ENCODE measurements at places on chromosomes 16 and 17.

DNA sequence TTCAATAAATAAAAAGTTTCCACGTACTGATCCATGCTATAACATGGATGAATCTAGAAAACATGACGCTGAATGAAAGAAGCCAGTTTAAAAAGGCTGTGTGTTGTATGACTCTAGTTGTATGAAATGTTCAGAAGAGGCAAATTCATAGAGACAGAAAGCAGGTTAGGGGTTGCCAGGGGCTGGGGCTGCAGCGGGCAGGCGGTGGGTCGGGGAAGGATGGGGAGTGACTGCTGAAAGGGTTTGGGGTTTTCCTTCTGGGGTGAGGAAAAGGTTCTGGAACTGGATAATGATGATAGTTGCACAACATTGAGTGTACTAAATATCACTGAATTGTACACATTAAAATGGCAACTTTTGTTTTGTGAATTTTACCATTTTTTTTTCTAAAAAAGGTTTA is 36.3 kb downstream of the NOL11 start:
- no peak for DNase-seq

DNA sequence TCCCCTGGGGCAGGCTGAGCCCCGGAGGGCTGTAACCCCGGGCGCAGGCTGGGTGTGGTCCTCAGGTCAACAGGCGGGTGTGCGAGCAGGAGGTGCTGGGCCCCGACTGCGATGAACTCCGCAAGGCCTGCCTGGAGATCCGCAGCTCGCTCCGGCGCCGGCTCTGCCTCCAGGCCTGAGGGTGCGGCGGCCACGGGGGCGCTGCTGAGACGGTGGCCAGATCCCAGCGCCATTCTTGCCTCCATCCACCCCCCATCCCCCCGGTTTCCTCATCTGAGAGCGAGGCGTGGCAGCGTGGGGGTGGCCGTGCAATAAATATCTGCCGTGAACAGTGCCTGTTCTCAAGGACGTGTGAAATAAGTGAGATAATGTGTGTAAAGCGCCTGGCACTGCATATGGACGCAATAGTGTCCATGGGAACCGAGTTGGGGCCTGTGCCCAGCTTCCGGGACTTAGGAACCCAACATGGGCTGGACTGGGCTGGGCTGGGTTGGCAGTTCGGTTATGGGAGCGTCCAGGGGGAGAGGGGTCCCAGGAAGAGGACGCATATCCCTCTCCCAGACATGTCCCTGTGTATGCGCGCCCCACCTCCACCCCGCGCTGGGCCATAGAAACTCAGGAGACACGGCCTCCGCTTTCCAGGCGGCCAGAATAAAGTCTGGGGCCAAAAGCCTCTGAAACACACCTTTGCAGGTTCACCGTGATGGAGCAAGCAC is 15.0 kb downstream of the ZNF213 start:
- peak; percentile 84 for DNase-seq

DNA sequence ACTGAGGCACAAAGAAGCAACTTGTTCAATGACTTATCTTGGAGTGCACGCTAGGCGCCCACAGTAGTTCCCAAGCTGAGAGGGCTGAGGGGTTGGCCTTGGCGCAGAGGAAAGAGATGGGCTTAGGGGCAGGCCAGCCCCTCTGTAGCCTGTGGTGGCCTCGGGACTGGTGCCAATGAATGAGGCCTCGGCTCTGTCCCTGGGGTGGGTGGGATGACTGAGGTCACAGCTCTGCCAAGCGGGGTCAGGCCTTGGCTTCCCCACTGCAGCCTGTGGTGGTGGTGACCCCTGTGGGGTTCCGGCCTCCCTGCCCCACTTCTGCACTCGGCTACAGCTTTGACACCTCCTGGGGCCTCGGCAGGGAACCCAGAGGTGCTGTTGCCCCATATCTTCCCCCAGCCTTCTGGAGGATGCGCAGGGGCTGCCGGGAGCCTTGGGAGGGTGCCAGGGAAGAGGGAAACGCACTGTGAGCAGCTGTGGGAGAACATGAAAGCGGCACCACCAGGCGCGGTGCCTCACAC is 46.0 kb downstream of the BEAN1 start:
- peak; percentile 54 for DNase-seq

DNA sequence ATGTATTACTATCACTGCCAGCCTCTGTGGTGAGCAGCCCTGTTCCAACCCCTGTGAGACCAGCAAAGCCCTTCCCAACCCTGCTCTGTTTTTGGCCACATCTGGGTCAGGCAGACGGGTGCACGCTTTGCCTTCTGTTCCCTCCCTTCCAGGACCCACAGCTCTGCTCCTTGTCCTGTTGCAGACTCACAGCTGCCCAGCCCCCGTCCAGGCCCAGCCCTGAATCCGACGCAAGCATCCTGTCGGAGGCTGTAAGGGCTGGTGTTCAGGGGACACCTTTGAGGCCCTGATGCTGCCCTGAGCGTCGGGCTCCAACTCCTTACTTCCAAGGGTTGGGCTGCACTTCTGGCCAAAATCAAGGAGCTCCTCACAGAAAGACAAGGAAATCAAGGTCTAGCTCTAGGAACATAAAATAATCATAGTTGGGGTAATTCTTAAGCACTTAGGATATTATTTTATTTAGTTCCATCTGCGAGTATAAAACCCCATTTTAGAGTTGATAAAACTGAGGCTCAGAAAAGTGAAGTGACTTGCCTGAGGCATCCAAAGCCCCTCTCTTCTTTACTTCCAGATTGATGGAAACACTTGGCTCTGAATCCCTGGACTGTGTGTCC is 14.3 kb upstream of the SRCIN1 start:
- no peak for DNase-seq

GRCh38 chr16:78788696-78789095 is 689.2 kb downstream of the WWOX start:
- DNase-seq: no peak

- no peak for DNase-seq
Observed at GRCh38 chr16:83973581-83974385, 5.7 kb downstream of the NECAB2 start.

DNA sequence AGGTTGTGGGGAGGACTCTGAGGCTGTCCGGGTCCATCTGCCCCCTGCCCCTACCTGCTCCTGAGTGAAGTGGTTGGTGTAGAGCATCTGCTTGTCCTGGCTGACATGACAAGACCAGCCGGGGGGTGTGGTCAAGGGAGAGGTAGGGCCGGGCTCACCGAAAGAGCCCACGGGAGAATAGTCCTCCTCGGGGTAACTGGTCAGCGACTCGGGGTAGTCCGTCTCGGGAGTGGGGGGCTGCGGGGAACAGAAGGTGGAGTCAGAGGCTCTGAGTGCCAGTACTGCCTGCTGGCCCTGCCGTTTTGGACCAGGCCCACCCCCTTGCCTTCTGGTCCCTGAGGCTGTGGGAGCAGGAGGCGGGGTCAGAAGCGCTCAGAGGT is 27.8 kb downstream of the ARHGAP27 start:
- DNase-seq: no peak

DNA sequence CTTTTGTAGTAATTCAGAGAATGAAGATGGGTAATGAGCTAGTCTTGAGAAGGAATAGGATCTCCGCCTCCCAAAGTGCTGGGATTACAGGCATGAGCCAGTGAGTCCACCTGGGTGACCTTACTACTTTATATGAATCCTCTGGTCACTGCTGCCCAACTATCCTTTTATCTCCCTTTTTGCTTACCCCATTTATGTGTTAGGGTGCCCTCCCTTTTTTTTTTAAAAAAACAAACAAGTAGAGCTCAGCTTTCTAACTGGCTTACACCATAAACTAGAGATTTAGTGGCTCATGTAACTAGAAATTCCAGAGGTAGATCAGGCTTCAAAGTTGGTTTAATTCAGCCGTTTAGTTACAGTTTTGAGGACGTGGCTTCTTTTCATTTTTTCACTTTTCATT is 15.6 kb downstream of the USP10 start:
- DNase-seq: no peak

GRCh38 chr16:871562-872345 is 71.2 kb upstream of the GNG13 start:
- no peak for DNase-seq

- DNase-seq: no peak
Observed at GRCh38 chr17:61456688-61457225, 4.5 kb downstream of the TBX4 start.

DNA sequence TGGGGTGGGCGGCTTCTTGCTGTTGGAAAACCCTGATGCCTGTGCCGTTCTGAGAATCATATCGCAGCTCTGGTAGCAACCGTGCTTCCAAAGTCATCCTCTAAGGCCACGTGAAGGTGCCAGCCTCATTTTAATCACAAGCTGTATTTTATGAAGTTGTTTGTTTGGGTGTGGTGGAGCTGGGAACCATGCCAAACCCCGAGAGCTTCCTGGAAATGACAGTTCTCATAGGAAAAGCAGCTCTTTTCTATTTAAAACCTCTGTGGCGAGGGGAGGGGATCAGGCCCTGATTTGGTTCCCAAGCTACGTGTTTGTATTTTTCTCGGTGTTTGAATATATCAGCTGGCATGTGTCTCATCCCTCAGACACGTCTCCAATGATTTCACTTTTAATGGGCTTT is 21.7 kb downstream of the KNOP1 start:
- DNase-seq: peak; percentile 42

DNA sequence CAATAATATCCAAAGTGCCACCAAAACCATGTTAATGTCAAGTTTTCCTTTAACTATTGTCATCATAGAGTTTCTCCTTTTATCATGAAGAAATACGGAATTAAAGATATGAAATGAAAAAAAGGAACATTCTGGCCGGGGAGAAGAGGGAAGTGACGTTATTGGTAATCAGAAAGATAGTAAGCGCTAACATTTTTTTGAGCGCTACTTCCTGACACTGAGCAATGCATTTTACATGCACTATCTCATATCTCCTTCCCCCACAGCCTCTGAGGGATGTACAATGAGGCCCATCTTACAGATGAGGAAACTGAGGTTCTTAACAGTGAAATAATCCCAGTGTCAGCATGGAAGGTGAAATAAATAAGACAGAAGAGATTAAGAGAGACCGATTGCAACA is 410.9 kb downstream of the SOX9 start:
- DNase-seq: no peak

DNA sequence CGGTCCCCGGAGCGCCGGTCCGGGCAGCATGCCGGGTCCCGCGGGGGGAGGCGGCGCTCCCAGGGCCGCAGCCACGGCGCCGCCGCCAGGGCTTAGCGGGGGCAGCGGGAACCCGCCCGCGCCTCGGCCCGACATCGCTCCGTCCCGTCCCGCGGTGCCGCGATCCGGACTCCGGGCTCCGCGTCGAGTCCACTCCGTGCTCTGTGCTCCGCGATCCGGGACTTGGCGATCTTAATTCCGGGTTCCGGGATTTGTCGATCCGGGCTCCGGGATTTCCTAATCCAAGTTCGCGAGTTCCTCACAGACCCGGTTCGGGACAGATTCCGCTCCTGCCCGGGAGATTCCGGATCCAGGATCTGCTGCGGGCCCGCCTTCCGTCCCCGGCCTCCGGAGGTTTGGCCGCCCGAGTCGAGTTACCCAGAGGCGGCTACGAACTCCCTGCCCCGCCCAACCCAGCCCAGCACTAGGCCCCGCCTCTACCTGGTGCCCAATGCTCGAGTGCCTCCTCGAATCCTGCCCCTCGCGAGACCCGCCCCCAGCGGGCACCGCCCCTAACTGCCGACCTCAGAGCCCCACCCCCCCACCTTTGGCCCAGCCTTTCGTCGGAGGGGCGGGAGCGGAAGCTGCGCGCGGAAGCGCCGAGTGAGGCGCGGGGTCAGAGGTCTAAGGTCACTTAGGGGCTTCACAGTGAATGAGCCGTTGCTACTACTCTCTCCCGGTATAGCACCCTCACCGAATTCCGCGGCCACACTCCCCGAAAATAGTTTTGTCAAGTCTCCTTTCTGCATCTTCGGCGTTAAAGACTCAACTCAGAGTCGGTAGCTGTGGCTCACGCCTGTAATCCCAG is at the start of gene SMARCD2:
Gene SMARCD2 (minus strand): TSS at position 146 of the 847 bp plus-strand sequence. CDS start 11 bp downstream, at position 135.
- peak; percentile 99 for DNase-seq

- DNase-seq: peak; percentile 71
Observed at GRCh38 chr16:709566-710499, 4.2 kb upstream of the FBXL16 start.

DNA sequence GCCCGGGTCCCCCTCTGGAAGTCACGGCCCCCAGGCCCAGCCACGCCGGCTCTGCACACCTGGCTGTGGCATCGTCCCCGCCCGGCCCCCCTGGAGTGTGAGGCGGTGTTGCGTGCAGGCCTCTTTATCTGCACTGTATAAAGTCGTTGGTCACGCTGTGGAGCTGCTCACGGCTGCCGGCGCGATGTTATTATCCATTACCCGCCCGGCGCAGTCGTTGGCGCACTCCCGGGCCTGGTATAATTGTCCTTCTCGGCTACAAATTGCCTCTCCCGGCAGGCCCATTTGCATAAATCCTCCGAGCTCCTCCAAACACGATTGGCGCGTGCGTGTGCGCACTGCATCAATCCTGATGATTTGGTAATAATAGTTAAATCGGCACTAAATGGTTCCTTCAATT is 57.8 kb downstream of the BAHCC1 start:
- no peak for DNase-seq

DNA sequence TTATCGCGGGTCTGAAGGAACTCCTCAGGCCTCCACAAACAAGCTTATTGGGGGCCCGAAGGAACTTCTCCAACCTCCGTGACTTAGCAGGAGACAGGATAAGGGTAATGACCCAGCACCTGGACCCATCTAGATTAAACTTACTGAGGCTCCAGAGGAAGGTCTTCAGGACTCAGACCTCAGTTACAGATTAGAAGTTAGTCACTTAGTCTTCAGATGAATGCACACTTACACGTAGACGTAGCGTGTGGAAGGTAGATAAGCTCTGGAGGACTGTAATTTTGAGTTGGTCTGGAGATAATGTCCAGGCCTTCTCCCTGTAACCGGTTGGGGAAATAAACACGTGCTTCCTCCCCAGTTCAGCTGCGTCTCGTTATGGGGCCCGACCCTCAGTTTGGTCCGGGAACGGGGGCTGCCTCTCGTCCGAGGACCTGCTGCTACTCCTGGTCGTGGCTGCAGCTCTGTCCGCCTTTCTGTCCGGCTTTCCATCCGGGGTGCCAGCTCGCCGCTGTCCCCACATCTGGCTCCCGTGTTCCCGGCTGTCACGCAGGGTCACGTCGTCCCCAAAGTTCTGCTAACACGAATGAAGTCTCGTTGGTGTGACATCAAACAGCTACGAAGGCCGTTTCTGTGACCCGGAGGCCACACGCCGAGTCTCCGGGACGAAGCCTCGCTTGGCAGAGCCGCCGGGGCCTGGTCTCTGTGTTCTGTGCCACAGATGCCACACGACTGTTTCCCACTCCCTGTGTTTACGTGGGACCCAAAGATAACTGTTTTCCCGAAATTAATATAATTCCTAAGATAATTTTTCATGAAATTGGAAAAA is 11.8 kb upstream of the SECTM1 start:
- DNase-seq: no peak

DNA sequence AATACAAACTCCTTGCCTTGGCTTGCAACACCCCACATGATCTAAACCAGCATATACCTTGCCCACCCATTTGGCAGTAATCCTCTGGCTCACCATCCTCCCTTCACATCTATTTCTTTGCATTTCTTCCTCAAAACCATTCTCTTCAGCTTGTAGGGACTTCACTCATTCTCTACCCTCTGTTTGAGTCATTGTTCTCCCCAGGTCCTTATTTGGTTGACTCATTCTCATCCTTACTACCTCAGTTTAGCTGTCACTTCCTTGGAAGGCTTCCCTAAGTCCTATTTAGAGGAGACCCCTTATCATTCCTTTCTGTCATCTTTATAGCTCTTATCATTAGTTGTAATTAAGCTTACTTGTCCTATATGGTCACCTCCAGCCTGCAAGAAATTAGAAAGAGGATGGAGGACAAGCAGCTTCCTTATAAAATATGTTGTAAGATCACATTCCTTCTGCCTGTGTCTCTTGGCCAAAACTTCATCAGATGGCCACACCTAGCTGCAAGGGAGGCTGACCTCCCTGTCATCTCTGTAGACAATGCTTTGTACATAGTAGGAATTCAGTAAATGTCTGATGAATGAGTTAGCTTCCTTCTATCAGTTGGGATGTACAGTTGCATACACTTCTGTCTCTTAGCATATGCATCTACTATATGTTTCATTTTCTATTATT is 1.7 kb downstream of the TTC19 start:
- DNase-seq: no peak

- no peak for DNase-seq
Observed at GRCh38 chr17:1653735-1654134, 4.1 kb upstream of the RILP start.

Data from RPMI8226 (cell line).